Omental fat pad (tissue), 4 donors: ENCODE measurements at places on chromosomes 1 and 21. TPM values are rescaled to one million over a fixed set of nuclear protein-coding genes. Genes with fewer than 3 reads are reported as not detected.

- no peak for DNase-seq
Observed at GRCh38 chr1:113456967-113457366, 66.7 kb downstream of the MAGI3 start.

- no peak for DNase-seq
Observed at GRCh38 chr1:173508541-173508940, 31.4 kb downstream of the PRDX6 start.

GRCh38 chr1:22567197-22567596 is 3.9 kb downstream of the EPHA8 start:
- DNase-seq: no peak

GRCh38 chr1:157697781-157698569 is 2.6 kb downstream of the FCRL3 start:
- DNase-seq: no peak

DNA sequence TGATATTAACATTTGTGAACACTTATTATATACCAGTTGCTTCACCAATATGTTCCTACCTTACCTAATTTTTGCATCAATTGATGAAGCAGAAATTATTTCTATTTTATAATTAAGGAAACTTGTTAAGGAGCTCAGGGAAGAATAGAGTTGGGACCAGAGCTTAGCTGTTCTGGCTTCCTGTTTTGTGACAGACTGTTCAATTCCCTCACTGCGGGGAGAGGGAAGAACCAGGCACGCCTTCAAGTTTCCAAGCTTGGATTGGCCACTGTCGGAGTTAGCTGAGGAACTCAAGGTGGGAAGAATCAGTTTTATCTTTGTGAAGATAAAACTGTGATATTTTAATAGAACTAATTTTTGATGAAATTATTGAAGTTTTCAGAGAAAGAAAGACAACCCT is 142.3 kb upstream of the LMO4 start:
- DNase-seq: no peak

DNA sequence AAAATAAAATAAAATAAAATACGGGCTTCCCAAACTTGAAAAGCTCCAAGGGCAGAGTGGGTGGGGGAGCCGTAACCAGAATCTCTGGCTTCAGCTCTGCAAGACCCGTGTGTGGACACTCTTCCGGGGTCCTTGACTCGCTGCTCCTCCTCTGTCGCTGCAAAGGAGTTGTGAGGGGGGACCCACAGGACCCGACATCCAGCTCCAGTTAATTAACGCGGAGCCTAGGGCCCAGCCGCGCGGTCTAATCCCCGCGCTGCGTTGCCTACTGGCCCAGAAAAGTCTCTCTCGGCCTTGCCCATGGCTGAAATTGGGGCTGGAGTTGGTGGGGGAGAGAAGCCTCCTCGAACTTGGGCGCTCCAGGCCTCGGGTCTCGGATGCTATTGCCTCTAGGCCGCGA is 1.8 kb downstream of the LMX1A start:
- no peak for DNase-seq

DNA sequence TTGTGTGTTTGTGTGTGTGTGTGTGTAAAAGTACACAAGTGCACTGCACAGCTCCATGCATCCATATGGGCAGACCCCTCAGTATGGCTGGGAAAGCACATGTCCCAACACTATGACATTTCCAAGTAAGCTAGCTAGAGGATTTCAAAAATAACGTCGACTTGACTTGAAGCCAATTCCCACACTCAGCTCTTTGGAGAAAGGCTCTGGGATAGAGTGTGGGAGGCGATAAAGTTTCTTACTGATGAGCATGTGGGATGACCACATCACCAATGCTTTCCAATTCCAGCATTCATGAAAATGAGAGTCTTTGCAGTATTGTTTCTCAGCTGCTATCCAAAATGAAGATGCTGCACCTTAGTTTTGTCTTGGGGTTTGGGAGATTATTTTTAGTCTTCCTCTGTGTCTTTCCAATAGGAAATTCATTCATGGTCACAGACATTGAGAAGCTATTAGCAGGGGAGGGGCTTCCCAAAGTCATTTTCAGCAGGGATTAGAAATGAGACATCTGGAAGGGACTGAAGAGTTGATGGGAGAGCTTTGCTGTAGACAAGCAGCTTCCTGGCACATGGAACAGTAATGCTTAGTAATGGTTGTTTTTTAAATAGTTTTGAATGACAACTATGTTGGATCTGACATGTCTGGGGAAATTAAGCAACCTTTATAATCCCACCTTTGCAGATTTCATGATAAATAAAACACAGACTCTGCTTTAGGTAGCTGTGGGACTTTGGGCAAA is 143.5 kb downstream of the ASTN1 start:
- DNase-seq: no peak

DNA sequence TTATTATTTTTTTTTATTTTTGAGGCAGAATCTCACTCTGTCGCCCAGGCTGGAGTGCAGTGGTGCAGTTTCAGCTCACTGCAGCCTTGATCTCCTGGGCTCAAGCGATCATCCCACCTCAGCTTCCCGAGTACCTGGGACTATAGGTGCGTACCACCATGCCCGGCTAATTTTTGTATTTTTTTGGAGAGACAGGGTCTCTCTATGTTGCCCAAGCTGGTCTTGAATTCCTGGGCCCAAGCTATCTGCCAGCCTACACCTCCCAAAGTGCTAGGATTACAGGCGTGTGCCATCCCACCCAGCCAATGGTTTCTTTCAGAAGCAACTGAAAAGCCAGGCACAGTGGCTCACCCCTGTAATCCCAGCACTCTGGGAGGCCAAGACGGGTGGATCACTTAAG is 2.3 kb downstream of the KRTCAP2 start:
- no peak for DNase-seq

GRCh38 chr1:244615301-244615700 is 37.6 kb upstream of the DESI2 start:
- DNase-seq: no peak

GRCh38 chr1:195946500-195946899 is 661.7 kb downstream of the KCNT2 start:
- DNase-seq: no peak

DNA sequence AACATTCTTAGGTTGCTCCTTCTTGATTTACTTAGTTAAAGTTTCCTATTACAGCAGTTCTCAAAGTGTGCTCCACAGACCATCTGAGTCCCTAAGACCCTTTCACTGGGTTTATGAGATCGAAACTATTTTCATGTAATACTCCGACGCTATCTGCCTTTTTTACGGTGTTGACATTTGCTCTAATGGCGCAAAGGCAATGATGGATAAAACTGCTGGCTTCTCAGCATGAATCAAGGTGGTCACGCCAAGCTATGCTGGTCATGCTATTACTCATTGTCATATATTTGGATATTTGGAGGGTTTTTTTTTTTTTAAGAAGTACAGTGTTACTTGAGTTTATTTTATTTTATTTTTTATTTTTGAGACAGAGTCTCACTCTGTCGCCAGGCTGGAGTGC is 235.1 kb downstream of the KIF26B start:
- no peak for DNase-seq

DNA sequence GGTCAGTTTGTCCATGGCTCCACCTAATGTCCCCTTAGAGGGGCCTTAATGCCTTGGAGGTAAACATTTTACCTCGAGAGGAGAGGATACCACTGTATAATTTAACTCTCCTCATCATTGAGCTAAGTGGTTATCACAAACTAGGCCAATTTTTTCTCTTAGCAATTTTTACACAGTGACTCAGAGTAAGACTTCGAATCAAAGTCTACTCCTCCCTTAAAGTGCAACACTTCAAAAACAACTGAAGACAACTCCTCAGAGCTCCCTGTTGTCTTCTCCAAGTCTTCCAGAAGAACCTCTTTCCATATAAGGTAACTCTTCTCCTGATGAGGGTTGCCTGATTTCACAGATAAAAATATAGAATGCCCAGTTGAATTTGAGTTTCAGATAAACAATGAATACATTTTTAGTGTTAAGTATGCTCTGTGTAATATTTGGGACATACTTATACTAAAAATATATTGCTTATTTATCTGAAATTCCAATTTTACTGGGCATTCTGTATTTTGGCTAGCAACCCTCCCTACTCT is 4.9 kb upstream of the PTGFRN start:
- no peak for DNase-seq

DNA sequence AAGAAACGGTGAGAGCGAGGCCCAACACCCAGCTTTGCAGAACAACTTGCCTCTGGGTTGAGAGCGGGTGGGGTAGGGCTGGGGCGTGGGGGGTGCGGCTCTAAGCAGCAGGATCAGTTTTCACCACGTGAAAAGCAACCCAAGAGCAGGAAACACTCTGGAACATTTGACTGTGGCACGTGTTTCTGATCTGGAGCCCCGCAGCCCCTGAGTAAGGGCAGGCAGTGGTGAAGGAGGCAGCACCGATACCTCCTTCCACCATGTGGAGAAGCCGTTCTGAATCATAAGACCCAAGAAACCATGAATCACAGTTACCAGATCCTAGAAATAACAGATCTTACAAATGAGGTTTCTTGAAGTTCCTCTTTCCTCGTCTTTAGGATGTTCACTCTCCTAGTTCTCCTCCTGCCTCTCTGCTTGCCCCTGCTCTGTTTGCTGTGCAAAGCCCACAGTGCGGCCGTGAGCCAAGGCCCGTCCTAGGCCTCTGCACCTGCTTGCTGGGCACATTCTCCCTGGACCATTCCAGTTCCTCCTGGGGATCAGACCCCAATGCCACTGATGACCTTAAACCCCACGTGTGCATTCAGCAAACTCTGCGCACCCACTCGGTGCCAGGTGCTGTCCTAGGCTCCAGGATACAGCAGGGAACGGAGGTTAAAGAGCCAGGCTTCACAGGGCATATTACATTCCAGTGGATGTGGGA is 31.9 kb downstream of the SLC1A7 start:
- DNase-seq: no peak

DNA sequence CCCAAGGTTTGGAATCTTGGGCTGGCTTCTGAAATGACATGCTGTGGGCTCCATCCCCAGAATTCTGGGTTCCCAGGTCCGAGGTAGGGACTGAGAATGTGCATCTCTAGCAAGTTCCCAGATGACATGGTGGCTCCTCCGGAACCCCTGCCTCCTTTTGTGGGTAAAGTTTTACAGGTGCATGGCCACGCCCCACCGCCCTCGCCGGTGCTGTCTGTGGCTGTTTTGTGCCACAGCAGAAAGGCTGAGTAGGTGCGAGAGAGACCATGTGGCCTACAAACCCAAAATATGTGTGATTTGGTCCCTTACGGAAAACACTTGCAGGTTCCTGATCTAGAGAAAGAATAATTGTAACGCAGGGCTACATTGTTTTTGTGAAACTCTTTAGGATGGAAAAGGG is 30.9 kb downstream of the SKI start:
- no peak for DNase-seq

DNA sequence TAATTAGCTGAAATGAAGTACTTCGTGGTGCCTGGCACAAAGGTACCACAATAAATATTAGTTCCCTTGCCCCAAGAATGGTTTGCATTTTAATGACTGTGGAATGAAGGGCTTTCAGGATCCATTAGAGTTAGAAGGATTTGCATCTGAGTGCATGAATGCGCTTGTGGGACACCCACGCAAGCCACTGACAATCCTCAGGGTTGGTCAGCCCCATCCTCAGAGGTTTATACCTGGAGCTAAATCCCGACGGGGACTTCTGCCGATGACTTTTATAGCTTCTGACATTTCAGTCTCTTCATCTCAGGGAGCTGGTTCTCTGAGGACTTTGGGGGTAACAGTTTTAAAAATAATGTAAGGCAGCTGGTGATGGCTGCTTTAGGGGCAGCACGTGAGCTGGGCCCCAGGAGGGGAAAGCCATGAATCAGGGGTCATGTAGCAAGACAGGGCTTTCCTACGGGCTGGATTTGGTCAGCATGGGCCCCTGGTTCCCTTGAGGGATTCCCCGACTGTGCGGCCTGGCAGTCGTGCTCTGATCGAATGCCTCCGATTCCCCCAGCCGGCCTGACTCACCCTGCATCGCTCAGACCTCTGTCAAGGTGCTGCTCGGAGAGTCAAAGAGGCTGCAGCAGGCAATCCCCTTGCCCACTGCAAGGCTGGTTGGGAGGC is 20.8 kb upstream of the IL10 start:
- no peak for DNase-seq

DNA sequence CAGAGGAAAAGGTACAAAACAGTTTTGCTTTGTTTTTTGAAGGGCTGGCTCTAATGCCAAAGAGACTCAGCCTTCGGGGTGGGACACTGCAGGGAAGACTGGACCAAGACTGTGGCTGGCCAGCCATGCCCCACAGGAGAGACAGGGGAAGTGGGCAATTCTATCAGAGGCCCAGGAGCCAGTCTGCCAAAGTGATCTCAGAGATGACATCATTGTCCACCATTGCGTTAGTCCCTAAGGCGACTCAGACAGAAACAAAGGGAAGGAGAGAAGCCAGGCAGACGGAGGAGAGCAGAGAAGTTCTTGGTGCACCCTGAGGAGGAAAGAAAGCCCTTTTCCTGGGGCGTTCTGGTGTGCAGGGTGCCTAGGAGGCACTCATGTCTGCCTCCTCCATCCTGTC is 26.4 kb downstream of the OPTC start:
- DNase-seq: no peak

GRCh38 chr1:100535264-100535663 is 2.7 kb upstream of the GPR88 start:
- DNase-seq: no peak

GRCh38 chr1:47776667-47777131 is 220.5 kb downstream of the TRABD2B start:
- no peak for DNase-seq

- no peak for DNase-seq
Observed at GRCh38 chr1:162537216-162537615, 24.3 kb upstream of the UAP1 start.

Gene ADAM30
- total RNA-seq: not detected

Gene MIGA1
- 11.9 TPM for total RNA-seq

Gene DCST1
- total RNA-seq: not detected

Gene HMCN1
- 13.2 TPM for total RNA-seq

Gene MSH4
- 0.19 TPM for total RNA-seq

Gene PLXNA2
- 67.9 TPM for total RNA-seq

Gene PGM1
- 252 TPM for total RNA-seq

Gene TMEM82
- total RNA-seq: not detected

Gene SELP
- total RNA-seq: 74.5 TPM

Gene WDR64
- total RNA-seq: not detected

Gene CNKSR1
- 0.75 TPM for total RNA-seq

Gene TMCO4
- 21.1 TPM for total RNA-seq

Gene OR2T6
- total RNA-seq: not detected

Gene SPTA1
- total RNA-seq: 0.56 TPM

Gene CFHR3
- not detected for total RNA-seq

Gene CA6
- not detected for total RNA-seq

Gene PIGP
- total RNA-seq: 16.7 TPM

Gene ITGB2
- total RNA-seq: 98.5 TPM

Gene AIM2
- total RNA-seq: 1.5 TPM

Gene NCMAP
- total RNA-seq: 0.16 TPM

Gene OR6N1
- not detected for total RNA-seq

Gene RPS6KA1
- total RNA-seq: 11.4 TPM
